SHP77 (cell line): ENCODE measurements at places on chromosomes 2 and 18.
A peak's percentile ranks its signal among the peaks of the same experiment; 100 is the strongest.

GRCh38 chr2:233867993-233868532 lies at the start of gene MSL3B:
Gene MSL3B (minus strand): TSS chr2:233868386.
- peak; percentile 24 for DNase-seq

DNA sequence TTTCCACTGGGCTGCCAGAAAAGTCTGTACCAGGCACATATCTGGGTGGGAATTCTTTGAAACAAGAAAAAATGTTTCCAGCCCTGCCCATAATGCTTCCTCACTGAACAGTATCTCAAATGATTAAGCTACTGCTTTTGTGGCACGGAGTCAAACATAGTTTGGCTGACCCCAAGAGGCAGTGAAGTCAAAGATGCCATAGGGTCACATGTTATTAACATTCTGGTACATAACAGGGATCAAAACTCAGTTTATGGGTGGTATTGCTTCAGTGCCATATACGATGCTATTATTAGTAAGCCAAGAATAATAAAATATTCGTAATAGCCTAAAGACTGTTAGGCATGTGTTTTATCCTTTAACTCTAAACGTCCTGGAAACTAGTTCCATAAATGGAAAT lies 112.4 kb downstream of the FEZ2 start:
- DNase-seq = no peak

DNA sequence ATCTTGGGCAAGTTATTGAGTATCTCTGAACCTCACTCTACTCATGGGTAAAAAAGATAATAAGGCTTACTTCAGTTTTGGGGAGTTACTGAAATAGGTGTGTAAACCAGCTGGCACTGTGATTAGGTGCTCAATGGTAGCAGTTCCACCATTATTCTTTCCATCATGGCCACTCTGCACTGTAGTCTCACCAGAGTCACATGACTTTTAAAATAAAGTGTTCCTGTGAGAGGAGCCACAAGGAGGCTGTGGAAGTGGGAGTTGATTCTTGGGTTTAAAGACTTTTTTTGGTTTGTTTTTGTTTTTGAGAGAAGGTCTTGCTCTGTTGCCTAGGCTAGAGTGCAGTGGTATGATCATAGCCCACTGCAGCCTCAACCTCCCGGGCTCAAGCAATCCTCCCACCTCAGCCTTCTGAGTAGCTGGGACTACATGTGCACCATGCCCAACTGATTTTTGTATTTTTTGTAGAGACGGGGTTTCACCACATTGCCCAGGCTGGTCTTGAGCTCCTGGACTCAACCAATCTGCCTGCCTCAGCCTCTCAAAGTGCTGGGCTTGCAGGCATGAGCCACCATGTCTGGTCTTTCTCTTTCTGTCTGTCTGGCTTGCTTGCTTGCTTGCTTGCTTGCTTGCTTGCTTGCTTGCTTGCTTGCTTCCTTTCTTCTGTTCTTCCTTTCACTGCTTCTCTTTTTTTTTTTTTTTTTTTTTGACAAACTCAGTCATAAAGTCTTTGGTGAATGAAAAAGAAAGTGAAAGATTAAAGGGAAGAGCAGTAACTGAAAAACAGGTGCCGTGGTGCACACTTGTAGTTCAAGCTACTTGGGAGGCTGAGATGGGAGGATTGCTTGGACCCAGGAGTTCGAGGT lies 21.2 kb upstream of the ACVR1 start:
- no peak for DNase-seq

GRCh38 chr2:135664623-135665068 lies 77.0 kb upstream of the UBXN4 start:
- DNase-seq = no peak

DNA sequence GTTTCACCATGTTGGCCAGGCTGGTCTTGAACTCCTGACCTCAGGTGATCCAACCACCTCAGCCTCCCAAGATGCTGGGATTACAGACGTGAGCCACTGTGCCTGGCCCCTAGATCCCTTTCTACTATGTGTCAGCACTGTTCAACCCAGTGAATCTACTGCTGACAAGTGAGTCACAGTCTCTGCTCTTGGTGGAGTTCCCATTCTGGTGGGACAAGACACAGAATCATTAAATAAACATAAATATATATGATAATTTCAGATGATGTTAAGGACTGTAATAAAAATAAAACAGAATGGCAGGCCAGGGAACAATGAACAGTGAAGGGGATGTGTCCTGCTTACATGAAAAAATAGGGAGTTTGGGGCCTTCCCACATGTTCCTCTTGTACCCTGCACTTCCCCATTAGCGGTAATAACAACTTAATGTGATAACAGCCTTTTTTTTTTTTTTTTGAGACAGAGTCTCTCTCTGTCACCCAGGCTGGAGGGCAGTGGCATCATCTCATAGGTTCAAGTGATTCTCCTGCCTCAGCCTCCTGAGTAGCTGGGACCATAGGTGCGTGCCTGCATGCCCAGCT lies 112.2 kb downstream of the CPO start:
- no peak for DNase-seq

- DNase-seq = no peak
Observed at GRCh38 chr2:114316532-114317300, 125.7 kb upstream of the DPP10 start.

DNA sequence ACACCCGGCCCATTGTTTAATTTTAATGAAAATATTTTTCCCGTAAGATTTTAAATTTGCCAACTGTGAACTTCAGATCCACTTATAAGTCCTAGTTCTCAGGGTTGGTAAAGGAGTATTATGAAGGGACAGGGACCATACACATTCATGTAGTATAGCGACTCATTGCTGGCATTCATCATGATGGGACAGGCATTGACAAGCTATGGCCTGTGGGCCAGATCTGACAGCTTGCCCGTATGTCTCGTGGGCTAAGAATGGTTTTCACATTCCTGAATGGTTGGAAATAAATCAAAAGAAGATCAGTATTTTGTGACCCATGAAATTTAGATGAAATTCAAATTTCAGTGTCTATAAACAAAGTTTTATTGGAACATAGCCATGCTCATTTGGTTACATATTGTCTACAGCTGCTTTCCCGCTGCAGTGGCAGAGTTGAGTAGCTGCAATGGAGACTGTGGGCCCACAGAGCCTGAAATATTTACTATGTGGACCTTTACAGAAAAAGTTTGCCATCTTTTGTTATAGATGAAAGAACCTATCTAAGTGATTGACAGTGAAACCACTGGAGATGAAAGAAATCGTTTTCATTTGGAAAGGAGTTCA lies 4.1 kb downstream of the RAPGEF4 start:
- DNase-seq = no peak

GRCh38 chr18:74702950-74703349 lies 105.3 kb downstream of the ZNF407 start:
- no peak for DNase-seq

DNA sequence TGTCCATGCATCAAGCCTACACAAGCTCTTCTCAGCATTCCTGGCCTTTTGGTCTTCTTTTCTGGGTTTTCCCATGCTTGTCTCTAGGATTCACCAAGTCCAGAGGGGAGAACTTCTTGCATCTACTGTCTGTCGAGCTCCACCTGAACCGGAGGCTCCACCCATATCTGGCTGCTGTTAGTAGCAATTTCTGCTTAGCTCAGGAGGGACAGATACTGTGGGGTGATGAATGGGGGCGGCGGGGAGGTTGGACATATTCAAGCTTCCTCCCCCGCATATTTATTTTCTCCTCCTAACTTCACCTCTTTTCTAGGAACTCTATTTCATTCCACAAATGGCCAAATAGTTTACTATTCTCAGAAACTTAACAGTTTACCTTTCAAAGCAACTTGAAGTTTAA lies 163.5 kb downstream of the PTH2R start:
- no peak for DNase-seq

DNA sequence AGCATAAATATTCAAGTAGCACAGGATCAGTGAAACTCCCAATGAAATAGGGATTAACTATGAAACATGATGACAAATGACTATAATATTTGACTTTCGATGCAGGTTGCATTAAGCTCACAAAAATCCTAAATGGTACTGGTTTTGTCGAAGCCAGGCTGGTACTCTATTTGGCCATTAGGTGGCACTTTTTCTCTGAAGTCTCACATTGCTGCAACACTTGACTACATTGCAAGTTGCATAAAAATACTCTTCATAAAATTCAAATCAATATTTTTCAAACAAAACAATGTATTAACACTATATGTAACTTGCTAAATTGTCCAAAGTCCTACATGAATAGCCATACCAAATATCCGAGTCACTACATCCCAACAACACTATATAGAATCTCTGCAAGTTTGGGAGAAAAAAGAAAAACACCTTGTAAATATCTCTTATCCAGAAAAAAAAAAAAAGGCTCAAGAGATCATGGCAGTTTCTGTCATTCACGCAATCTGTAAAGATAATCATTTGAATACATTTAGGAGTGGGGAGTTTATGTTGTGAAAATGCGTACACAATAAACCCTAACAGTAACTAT lies 9.5 kb downstream of the RTTN start:
- DNase-seq = peak; percentile 14

DNA sequence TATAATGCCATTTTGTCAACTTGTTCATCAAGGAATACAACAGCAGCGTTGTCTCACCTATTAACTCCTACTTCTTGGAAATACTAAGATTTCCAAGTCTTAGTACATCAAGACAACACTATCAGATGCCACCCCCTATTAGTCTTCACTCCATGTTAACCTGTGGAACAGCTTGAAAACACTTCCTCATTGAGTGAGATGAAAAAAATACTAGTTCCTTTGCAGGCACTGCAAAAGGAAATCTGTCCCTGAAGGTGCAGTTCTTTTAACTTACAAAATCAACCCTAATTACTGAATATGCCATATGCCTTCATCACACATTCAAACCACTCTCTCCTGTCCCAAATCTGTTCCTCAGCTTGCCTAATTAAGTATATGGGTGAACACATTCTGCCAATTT lies 4.0 kb downstream of the CWC22 start:
- no peak for DNase-seq

DNA sequence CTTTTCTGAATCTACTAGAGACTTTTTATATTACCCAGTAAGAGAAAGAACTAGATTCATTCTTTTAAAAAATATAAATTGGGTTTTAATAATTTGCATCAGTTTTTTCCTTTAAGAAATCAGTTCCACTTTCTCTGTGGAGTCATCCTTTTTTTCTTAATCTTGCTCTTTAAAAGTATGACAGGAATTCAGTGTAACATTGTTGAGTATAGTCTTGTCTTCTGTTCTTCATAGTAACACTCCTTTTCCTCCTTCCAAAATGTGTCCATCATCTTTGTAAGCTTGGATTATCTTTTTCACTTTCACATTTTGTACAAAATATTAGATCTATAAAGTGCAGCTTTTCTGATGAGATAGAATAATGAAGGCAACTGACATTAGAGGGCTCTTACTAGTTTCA lies 135.4 kb downstream of the HAUS1 start:
- DNase-seq = no peak

DNA sequence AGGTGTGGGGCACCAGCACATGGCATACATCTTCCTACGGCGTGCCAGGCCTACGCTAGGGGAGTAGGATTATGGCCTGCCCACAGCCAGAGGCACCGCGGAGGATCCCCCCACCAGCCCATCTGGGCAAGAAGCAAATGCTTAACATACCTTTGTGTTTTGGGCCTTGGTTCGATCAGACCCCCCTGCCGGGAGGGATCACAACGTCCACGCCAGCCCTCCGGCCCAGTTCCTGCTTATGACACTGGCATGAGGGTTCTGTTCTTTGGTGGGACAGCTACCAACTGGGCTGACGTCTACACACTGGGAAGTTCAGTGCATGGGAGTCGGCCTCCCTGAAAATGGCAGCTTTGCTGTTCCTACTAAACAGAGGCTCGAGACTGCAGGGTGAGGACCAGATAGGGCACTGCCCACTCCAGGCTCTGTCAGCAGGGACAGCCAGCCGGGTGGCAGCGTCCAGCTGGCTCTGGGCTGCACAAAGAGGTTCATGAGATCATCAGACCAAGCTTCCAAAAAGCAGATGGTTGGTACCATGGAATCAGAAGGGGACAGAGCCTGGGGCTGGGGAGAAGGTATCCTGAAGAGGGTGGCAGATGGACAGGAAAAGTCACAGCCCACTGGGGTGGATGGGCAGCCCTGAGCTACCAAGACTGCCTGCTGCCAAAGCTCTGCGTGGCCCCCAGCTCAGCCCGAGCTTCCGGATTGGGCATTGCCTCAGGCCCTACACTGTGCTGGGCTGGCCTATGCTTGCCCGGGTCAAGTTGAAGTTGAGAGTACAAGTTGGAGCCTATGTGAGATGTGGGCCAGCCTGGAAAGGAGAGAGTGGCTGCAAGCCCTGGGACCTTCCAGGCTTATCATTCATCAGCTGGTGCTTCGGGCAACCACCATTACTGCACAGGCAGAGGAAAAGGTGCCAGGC lies 61.7 kb upstream of the TEX51 start:
- DNase-seq = no peak

DNA sequence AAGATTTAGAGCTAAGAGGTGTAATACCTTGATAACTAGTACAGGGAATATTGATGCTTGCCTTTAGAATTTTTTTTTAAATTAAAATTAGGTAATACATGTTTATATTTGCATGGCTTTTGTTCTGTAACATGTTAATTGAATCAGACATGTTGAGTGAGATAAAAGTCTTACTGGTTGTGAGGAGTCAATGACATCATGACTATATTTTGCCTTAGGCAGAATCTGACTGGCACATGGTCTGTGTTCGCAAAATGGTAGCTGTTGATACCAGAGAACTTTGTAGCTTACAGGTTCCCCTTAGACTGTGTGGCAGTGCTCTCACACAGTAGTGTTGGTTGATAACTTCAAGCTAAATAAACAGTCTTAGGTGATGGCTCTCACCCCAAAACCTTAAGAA lies 199.7 kb downstream of the PTPRM start:
- no peak for DNase-seq

DNA sequence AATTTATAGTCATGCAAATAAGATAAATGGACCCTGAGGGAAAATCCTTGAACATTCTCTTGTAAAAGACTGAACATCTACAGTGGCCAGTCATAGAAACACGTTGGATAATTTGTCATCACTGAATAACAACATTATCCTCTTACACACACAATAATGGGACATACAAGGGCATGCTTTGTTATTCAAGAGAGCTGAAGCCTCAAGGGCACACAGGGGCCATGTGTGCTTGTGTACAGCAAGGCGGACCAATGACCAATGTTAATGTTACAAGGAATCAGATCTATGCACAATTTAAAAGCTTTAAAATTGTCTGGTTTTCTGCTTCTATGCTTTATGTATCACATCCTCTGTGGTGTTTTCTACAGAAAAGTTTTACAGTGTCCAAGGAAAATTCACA lies 23.7 kb downstream of the COL6A3 start:
- DNase-seq = no peak

DNA sequence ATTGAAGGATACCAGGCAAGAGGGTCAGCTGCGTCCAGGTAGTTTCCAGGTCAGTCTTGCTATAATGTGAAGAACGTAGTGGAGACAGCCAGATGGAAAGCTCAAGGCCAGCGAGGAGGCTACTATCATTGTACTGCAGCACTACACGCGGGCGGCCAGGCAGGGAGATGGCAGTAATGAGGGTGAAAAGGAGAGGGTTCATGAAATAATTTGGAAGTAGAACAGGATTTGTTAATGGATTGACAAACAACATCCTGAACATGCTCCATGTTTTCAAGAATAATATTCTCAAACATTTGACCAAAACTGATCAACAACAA lies 17.1 kb downstream of the SPIRE1 start:
- DNase-seq = peak; percentile 26
